ENCODE measurements at places on chromosomes 6 and 20.
A peak's percentile ranks its signal among the peaks of the same experiment; 100 is the strongest.

DNA sequence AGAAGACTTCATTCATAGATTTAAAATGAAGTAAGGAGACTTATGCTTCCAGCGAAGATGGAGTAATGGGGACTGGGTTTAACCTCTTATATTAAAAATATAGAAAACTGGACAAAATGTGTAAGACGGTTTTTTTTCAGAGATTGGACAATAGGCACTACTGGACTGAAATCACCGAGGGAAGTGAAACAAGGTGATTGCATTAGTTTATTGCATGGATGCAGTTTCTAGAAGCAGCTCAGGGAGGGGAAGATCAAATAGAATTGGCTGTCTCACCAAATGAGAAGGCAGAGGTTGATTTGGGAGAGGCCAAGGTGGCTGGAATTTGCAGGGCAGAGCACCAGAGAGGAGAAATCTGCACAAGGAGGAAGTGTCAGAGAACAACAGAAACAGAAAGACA lies 162.6 kb downstream of the DNAH8 start:
- DNase-seq, result no peak

GRCh38 chr6:4971851-4972250 lies 32.0 kb downstream of the RPP40 start:
- DNase-seq, result no peak

- DNase-seq, result no peak
Observed at GRCh38 chr6:96844530-96844929, 7.3 kb upstream of the GPR63 start.

- DNase-seq, result no peak
Observed at GRCh38 chr20:64108731-64109681, 1.6 kb upstream of the NPBWR2 start.

DNA sequence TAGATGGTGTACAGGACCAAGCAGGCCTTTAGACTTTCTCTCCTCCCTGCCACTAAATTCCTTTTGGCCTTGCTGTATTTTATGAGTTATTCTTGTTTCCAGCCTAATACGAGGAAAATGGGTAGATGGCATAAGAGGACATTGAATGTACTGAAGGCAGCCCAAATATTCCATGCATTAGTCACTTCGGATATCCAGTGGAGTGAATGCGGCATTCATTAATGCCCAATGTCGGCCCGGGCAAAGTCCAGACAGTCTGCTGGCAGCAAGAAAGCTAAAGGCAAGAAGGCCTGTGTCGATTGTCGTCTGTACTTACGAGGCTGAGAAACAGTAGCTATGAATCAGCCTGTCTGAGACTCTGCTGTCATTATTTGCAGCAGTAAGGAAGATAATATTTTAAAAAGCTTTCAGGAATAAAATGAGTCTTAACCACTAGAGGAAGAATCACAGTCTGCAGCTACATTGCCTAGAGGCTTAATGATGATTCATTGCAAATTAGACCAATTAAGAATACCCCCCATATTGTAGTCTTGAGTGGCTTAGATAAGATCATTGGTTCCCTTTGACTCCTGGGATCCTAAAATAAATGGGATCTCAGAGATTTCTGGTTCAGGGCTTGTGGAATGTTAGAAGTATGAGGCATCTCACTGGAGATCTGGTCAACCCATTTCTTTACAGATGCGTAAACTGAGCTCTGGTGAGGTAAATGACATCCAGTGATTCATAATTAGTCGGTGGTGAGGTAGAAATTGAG lies 534.1 kb upstream of the JAG1 start:
- no peak for DNase-seq

- DNase-seq, result no peak
Observed at GRCh38 chr6:156994215-156995076, 217.3 kb downstream of the ARID1B start.

GRCh38 chr20:20318365-20319161 lies 49.3 kb upstream of the INSM1 start:
- no peak for DNase-seq

DNA sequence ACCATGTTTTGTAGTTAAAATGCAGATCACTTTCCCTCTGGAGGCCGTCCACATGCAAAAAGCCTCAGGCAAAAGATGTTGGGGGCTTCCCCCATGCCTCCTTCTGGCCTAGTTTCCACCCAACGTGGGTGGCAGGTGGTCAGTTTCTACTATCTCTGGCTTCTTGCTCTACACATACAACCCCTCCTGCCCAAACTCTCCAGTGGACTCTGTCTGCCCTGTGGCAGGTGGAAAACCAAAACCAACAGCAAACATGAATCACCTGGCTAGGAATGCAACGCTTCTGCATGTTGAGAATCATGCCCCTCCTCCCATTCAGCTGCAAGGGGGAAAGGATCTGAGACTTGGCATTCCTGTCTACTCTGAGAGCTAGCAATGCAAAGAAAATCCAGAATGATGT lies 94.8 kb downstream of the MBOAT1 start:
- DNase-seq, result peak; percentile 45

- peak; percentile 28 for DNase-seq
Observed at GRCh38 chr6:32692019-32692418, 25.6 kb upstream of the HLA-DQB1 start.

GRCh38 chr20:1378735-1379125 lies 14.1 kb downstream of the FKBP1A start:
- DNase-seq, result no peak

DNA sequence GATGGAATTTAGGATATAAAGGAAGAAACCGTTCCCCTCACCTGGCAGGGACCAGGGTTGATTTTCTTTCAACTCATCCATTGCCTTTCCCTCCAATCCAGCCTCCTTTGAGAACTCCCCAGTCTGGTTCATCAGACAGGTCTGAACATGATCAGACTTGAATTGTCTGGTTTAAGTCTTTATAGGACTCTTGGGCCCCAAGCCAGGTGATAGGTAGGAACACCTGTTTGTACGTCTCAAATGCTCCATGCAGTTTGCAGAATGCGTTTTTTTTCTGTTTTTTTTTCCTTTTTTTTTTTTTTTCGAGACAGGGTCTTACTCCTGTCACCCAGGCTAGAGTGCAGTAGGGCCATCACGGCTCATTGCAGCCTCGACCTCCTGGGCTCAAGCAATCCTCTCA lies 4.1 kb upstream of the CEP250 start:
- DNase-seq, result no peak

DNA sequence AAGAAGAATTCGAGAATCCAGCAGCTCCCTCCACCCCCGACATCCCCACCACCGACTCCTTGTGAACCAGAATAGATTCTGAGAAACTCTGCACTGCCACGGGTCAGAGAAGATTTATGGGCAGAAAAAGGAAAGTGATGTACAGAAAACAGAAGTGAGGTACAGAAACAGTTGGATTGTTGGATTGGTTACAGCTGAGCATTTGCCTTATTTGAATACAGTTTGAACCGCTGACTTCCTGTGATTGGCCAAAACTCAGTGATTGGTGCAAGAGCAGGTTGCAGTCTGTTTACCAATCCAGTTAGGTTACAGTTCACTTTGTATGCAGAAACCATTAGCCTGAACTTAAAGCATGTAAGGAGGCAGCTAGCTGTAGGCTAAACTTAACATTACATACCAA lies 131.2 kb upstream of the HDDC2 start:
- no peak for DNase-seq

GRCh38 chr6:29834564-29835436 lies 7.2 kb downstream of the HLA-G start:
- DNase-seq, result no peak

- DNase-seq, result no peak
Observed at GRCh38 chr6:36955671-36956445, 1.3 kb downstream of the PI16 start.

GRCh38 chr20:9137001-9137400 lies 68.1 kb downstream of the PLCB4 start:
- DNase-seq, result no peak

DNA sequence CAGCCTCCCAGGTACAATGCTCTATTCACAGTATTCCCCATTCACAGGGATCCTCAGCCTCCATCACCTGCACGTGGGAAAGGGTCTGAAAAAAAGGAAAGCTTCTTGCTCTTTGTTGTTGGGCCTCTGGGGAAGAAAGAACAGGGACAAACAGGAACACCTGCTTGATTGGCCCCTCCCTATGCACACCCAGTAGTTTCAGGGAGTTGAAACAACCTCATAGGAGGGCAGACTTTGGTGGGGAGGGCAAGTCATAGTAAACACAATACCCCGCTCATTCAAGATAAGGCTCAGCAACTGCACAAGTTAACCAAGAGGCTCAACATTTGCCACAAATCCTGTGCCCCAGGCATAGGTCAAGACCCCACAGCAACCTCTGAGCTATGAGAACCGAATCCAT lies 1.7 kb downstream of the GHRH start:
- DNase-seq, result no peak

DNA sequence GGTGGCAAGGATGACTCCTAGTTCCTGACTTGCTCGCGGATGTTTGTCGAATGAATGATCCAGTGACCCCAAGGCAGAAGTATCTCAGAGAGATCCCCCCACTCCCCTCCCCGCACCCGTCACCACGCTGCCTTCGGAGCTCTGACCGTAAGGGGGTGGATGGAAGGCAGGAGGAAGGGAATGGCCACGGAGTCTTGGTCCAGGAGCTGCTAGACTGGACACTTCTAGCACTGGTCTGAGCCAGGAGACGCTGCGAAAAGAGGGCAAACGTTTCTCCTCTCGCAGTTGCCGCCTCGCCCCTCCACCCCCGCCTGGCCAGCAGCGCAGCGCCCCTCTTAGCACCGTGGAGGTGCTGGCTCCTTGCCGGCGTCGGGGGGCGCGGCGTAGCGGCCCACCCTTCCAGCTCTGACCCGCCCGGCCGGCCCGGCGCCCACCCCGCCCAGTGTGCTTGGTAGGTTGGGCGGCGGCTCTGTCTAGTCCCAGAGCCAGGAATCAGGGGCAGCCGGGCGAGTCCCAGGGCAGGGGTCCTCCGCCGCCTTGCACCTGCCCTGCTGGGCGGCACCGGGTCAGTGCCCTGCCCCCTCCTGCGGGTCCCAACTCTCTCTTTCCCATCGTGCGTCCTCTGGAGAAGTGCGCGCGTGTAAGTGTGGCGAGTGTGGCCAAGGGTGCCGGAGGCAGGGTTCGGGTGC lies 2.4 kb upstream of the DBNDD2 start:
- DNase-seq, result peak; percentile 22

GRCh38 chr6:78770765-78771164 lies 96.6 kb upstream of the IRAK1BP1 start:
- DNase-seq, result no peak

DNA sequence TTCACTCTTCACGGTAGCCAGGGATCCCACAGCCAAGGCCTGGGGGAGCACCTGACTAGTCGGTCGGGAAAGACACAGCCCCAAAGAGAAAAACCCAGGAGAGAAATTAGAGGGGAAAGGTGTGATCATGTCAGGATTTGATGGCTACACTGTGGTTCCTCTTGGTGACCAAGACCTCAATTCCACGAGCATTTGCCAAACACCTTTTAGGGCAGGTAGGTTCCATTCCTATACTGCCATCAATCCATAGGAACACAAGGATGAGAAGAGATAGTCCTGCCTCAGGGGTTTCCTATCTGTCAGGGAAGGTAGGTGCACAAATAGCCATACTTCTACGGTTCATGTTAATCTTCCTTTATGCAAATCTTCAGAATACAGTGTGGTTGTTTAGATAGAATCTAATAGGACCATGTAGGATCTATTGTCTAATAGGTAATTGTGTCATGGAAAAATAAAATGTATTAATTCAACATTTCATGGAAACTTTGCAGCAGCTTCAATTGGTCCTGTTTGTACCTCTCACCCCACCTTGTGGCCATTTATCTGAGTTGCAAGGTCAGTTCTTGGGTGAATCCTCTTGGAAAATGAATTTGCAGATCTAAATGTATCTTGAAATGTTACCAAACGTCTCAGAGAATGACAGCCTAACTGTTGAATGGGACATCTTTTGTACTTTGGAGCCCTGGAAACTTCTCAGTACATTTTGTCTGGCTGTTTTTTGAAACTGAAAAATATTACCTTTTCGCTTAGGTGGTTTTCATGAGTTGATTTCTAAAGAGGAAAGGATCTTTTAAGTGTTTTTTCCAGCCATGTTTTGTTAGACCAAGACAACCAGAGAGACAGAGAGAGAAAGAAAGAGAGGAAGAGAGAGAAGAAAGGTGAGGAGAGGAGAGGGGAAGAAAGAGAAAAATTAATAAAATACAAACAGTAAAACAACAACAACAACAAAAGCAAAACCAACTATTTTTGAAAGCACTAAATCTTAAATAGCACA lies 33.7 kb upstream of the IYD start:
- DNase-seq, result peak; percentile 47

DNA sequence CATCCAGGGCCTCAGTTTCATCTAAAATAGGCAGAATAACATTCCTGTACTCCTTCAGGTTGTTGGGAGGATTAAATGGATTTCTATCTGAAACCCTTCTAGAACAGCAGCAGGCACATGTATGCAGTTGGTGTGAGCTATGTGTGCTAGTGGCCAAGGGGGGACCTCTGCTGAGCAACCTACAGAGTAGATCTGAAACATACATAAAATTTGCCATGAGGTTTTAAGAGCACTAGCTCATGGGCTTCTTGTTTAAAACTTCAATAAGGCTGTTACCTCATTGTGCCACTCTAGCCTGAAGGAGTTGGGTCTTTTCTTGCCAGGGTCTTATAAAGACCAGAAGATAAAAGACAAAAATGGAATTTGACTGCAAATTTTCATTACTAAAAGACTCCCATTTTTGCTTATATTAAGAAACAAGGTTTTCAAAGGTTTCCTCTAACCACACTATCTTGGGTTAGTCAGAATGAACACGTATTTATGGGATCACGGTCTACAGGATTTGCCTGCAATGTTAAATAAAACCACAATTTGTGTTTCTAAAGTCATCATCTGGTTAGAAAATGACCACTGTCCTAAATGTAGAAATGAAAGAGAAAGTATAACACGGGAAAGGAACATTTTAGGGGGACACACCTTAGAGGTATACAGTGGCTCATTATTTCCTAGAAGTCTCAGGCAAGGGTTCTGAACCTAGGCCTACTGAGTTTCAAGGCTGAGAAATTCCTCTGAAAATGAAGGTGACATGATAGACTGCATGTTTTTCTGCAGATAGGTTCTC lies 144.9 kb upstream of the OLIG3 start:
- DNase-seq, result no peak

GRCh38 chr6:156376091-156376490 lies 401.1 kb upstream of the ARID1B start:
- DNase-seq, result no peak

DNA sequence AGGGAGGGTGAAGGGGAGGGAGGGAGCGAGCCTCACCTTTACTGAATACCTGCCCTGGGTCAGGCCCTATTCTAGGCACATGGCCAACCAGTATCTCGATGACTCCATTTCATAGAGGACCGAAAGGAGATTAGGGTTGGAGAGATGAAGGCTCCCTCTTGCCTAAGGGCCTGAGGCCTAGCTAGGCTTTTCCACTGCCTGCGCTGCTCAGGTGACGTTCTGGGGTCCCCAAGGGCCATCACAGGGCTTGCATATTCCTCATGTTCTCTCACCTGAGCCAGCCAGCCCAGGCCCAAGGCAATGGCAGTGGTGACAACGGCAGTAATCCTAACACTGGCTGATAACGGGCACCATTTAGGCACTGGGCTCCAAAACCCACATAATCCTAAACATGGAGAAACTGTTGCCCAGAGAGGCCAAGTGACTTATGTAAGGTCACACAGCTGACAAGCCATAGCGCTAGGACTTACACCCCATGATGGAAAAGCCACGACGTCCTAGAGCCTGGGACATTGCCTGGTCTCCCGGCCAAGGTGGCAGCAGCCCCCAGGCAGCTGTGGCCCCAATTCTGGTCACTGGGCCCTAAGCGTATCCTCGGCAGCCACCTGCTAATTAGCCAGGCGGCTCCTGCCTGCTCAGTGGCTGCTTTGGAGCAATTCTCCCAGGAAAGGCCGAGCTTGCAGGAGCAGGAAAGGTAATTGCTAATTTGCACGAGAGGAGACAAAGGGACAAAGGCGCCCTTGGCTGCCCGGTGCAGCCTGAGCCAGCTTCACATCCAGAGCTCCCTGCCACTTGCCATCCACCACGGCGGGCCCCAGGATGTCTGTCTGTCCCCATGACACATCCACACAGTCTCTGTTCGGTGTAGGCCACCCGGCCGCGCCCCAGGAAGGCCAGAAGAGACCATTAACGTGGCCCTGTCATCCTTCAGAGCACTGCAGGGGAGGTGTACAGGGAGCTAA lies 21.5 kb downstream of the NOL4L start:
- no peak for DNase-seq
